A673 (cell line): ENCODE measurements at places on chromosomes 7 and 10. TPM values are rescaled to one million over a fixed set of nuclear protein-coding genes. Genes with fewer than 3 reads are reported as not detected.

C10orf62 gene
- total RNA-seq, result not detected in 2 replicates

- H3K27ac ChIP-seq, result no peak overlapping the region
- DNase-seq, result no peak
- peaks cover 6% of the 10 kb centered on the region for H3K4me1 ChIP-seq
- H3K27me3 ChIP-seq, result no peaks in the 10 kb centered on the region
Measured at GRCh38 chr7:102469351-102469971, 4.7 kb downstream of the LRWD1 start.

GRCh38 chr10:93458821-93459257 lies 23.3 kb downstream of the MYOF start:
- no peaks in the 10 kb centered on the region for H3K36me3 ChIP-seq
- no peaks in the 10 kb centered on the region for H3K27me3 ChIP-seq
- DNase-seq, result peak; percentile 87

DNA sequence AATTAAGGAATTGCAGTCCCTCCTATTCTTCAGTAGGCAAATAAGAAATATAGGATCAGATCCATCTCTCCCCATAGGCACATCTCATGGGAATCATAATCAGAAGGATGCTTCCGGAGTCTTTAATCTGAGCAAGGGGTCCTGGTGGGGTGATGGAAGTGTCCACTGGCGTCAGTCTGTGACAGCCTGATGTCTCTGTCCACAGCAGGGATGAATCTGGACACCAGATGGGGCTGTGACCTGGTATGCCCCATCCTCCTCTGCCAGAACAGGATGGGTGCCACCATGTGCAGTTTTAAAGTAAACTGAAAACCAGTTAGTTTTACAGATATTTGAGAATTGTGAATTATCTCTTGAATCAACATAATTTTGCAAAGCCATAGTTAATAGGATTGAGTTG lies 148.7 kb downstream of the C1GALT1 start:
- no peak overlapping the region for H3K4me3 ChIP-seq
- DNase-seq, result no peak
- no peaks in the 10 kb centered on the region for H3K4me1 ChIP-seq
- H3K36me3 ChIP-seq, result no peaks in the 10 kb centered on the region
- H3K27me3 ChIP-seq, result peaks cover 67% of the 10 kb centered on the region

- H3K27me3 ChIP-seq, result peaks cover 43% of the 10 kb centered on the region
- H3K4me1 ChIP-seq, result no peaks in the 10 kb centered on the region
- H3K36me3 ChIP-seq, result no peaks in the 10 kb centered on the region
- no peak overlapping the region for H3K4me3 ChIP-seq
Measured at GRCh38 chr7:156475179-156475578, 165.4 kb upstream of the RNF32 start.
